ENCODE measurements at places on chromosomes 2 and 18.

DNA sequence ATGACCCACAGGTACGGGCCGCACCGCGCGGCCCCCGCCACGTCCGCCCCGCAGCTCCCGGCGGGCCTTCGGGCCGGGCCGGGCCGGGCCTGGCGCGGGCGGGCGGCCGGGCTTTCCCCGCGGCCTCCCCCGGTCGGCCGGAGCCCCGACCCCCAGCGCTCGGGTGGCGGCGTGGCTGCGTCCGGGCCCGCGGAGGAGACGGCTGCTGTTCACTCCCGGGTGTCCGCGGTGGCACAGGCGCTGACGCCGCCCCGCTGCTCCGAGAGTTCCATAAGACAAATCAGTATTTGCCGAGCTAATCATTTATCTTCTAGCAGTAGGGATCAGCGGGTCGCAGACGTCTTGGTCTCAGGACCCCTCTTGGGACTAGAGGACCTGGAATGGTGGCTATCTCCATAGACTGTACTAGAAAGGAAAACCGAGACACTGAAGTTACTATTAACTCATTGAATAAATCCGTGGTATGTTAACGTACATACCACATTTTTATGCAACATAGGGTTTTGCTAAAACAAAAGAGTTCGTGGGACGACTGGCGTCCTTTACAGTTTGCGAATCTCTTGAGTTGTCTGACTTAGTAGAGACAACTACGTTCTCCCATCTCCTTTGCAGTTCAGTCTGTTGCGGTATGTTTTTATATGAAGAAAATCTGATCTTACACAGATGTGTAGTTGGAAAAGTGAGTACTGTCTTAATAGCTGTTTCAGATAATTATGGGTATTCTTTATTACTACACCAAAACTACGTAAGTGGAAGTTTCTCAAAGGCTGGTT, 500 bp downstream of the LIMS1 start:
- peak; percentile 72 for DNase-seq

GRCh38 chr2:24676493-24676892, 116.7 kb downstream of the PTRHD1 start:
- no peak for DNase-seq

DNA sequence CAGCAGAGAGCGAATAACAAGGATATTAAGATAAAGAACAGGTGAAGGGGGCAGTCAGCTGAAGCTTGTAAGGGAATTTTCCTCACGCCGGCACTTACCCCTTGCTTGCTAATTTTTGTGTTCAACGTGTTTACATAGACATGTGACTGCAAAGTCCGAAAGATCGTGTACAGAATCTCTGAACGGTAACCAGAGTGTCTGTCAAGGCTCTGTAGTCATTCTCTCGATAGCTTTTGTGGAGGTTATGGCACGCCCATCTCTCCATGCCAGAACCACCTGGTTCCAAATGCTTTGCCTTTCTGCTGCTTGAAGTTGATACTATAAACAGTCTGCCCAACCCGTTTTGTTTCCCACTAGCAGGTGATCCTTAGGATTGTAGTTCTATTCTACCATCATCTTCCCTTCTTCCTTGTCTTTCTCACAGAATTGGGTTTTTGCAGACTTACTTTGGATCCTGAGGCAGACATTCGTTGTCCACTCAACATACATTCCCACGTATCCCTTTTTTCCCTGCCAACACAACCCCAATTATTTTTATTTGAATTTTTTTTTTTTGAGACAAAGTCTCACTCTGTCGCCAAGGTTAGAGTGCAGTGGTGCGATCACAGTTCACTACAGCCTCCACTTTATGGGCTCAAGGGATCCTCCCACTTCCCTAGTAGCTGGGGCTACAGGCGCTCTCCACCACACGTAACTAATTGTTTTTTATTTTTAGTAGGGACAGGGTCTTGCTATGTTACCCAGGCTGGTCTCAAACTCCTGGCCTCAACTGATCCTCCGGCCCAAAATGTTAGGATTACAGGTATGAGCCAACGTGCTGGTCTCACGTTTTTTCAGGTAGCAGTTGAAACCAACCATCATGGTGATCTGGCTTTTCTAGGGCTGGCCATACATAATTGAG, 1.3 kb upstream of the USP34 start:
- no peak for DNase-seq

GRCh38 chr2:144086965-144087364, 433.0 kb downstream of the ZEB2 start:
- DNase-seq = no peak

DNA sequence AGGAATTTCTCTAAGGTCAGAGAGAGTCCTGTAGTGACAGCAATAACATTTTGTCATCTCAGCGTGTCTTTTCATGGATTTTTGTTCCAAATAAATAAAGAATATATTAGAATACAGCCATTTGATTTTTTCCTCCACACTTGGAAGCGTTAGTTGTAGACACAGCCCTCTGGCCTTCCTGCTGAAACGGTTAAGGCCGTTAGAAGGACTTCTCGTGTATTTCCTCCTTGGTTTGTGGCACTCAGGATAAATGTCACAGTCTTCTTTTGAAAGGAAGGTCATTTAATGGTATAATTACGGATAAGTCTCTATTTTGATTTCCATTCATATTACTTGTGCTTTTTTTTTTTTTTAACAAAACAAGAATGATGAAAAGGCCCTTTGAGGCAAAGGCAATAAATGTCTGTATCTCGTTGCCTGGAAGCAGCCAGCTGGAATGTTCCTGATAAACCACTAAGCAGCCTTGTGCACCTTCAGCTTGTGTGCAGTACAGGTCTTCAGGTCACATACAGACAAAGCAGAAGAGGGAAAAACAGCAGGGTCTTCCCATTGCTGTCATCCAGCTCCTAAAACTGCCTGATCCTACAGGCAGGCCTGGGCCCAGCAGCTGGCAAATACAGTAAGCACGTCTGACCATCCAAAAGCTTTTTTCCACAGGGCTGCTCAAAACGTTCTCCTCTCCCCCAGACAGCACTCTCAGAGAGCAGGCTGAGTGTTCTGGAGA, 14.4 kb downstream of the EFR3B start:
- peak; percentile 65 for DNase-seq

DNA sequence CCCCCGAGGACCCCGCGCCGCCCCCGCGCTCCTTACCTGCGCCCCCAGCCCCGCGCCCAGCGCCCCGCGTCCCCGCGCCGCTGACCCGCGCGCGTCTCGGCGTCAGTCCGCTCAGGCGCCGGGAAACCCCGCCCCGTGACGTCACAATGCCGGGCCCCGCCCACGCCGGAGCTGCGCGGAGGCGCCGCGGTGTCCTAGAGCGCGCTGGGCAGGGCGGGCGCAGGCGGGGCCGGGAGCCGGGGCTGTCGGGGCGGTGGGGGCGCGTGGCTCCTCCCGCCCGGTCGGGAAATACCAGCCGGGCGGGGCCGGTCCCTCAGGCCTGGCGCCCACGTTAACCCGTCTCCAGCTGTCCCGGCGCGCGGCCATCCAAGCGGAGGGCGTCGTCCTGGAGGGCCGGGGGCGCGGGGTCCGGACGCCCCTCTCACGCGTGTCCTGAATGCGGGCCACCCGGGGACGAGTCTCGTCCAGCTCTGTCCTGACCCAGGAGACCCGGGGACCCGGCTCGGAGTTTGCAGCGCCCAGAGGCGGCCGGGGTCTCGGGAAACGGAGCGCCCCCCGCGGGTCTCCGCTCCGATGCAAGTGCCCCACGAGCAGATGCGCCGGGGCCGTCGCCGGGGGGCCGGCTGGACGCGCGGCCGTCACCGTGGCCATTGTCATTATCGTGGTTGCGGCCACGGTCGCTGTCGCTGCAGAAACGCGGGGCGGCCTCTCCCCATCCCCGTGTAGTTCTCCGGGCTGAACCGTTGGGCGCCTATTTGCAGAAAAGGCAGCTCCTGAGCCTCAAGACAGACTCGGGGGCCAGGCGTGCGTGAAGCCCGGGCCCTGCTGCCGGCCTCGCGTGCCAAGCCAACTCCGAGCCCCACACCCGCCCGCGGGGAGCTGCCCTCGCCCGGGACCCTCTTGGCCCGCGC, at the start of gene SLC66A2:
TSS of gene SLC66A2 (minus strand) at position 109 of the 911 bp plus-strand sequence. CDS start 727 bp downstream, outside the sequence.
- peak; percentile 100 for DNase-seq

GRCh38 chr18:60247103-60247502, 125.5 kb downstream of the MC4R start:
- DNase-seq = no peak

DNA sequence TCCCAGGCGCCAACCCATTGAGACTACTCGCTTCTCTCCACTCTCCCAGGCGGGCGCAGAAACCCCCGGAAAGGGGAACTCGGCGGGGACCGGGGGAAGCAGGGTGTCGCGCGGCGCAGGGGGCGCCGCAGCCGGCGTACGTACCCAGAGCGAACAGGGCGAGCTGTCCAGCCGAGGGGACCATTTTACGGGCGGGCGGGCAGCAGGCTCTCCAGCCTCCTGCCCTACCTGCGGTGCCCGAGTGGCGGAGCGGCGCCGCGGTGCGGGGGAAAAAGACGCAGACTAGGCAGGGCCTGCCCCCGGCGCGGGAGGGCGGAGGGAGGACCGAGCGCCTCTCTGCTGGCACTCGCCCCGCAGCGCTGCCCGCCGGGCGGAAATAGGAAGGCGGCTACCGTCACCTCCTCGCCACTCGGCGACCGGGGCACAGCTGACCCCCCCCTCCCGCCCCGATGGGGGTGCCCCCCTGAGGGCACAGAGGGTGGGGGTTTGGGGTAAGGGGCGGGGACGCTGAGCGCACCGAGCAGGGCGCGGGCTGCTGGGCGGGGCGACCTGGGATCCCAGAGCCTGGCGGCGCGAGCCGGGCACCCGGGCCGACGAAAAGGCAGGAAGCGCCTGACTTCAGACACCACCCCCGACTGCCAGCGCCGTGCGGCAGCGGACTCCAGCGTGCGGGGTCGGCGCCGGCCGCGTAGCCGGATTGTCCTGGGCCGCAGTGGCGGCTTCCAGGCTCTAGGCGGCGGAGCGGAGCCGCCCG, at the start of gene TGFA:
TSS of gene TGFA (minus strand) at position 243 of the 754 bp plus-strand sequence. CDS start at position 184, 59 bp downstream.
- peak; percentile 91 for DNase-seq

- DNase-seq = peak; percentile 66
Measured at GRCh38 chr2:188042412-188042811, 249.3 kb upstream of the GULP1 start.

DNA sequence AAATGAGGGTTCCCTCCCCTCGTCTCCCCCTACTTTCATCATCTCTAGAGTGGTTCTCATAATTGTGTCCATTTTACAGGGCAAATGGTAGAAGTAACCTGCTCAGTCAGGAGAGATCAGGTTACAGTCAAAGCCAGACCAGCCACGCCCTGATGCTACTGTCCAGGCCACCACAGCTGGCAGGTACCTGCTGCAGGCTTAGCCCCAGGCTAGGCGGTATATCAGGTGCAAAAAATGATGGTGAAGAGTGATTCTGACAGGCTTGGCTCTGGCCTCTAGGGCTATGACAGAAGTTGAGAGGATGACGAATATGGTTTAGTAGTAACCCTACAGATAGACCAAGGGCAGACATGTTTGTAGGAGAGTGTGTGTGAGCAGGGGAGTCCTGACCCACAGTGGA, 67.1 kb downstream of the HAUS1 start:
- DNase-seq = peak; percentile 53

- no peak for DNase-seq
Measured at GRCh38 chr18:75375341-75375740, 52.2 kb downstream of the SMIM21 start.

GRCh38 chr2:37833423-37833822, 91.7 kb upstream of the RMDN2 start:
- peak; percentile 87 for DNase-seq

DNA sequence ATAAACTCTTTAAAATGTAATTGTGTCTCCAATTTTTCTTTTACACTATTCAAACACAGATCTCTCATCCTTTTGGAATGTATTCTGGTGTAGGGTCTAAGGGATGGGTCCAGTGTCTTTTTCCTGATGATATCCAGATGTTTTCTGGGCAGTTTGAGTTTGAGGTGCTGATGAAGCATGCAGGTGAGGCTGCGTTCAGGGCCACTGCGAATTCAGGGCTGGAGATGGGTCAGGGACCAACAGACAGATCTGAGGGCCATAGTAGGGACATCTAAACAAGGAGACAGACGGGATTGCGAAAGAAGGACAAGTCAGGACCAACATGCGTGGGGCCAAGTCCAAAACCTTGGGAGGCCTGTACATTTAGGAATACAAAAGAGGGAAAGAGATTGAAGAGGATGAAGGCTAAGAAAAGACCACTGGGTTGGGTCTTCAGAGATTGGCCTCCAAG, 70.2 kb downstream of the ACAA2 start:
- no peak for DNase-seq

- peak; percentile 74 for DNase-seq
Measured at GRCh38 chr2:32732912-32733472, 105.1 kb downstream of the TTC27 start.

DNA sequence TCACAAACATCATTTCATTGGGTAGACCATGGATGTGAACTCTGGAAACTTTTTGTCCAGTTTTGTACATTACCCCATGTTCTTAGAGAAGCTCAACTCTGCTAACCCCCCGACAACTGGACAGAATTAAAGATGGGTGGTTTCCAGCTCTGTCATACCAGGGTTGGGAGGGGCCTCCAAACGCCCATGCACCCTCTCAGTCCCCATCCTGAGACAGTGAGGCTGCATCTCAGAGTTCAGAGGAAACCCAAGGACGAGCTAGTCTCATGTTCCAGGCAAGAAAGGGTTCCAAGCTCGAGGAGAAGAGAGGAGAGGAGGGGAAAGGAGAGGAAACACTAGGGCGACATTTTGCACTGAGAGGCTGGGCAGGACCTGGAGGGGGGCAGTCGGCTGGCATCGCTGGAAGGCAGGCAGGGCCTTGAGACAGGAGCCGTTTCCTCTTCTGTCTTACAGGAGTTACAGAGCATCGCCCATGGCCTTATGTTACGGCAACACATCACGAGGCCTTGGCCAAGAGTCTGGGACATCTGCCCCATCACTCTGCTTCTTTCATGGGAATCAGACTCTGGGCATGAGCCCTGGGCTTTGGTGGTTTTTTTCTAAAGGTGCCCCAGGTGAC, 16.4 kb downstream of the MAL start:
- DNase-seq = no peak

- DNase-seq = no peak
Measured at GRCh38 chr2:169065864-169066517, 3.4 kb upstream of the DHRS9 start.

GRCh38 chr2:70509565-70509964, 44.1 kb downstream of the TGFA start:
- no peak for DNase-seq

DNA sequence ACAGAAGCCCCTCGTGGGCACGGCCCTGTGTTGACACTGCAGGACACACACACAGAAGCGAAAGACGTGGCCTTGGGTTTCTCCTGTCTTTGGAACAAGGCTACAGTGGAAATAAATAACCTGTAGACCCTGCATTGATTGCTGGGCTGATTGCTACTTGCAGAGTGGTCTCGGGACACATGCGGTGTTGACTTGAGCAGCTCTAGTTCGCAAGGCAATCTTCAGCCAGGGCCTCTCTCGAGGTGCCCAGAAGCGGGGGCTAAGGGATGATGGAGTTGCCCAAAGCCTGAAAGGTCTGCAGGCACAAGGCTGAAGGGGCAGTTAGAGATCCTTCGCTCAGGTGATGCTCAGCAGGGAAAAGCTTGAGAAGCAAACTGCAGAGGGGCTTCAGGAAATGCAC, 180.3 kb downstream of the SEPTIN10 start:
- peak; percentile 43 for DNase-seq

GRCh38 chr2:10762651-10763460, 41.4 kb downstream of the ATP6V1C2 start:
- DNase-seq = peak; percentile 89

DNA sequence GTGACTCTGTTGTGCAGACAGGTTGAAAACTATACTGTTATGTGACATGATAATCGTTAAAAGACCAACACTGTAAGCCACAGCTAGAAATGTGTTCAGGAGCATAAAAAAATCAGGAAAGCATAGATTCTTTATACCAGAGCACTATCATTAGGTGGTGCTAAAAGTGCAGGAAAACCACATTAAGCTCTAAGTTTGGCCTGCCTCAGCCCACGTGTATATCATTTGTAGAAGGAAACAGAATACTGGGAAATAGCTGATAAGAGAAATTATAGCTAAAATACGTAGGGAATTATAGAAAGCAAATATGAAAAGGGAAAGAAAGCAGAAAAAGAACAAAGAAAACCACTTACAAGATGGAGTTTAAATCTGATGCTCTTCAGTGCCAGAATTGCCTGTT, 26.5 kb upstream of the C2orf74 start:
- DNase-seq = peak; percentile 62

Measured in osteoblast (primary cell).